NCI-H226 (cell line): ENCODE measurements at places on chromosomes 5 and 9.

DNA sequence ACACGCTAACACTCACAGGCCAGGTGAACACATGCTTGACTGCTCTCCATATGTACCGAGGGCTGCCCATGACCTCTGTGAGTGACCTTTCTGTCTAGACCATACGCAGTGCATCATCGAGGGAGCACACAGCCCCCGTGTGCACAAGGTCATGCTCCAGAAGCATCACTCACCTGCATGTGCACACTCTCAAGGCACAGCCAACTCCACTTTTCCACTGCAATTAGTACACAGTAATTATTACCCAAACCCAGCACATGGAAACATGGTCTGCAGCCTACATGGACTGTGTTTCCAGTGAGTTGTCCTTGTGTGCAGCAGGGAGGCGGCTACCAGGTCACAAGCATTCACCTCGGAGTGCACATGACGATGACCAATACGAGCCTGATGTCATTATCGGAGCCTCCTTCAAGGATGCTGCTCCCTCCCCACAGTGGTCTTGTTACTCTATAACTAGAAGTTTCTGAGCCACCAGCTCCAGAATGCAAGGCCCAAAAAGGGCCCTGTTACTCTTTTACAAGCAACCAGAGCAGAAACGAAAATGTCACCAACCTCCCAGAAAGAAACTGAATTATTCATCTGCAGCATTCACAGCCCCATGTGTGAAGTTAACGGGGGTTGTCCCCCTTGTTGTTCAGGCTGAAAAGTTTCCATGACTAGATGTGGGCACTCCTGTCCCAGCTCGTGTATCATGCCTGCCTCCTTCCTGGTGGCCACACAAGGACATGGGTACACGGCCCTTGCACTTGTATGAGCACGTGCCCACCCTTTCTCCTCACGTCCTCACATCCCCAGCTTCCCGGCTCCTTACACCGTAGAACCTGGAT, 31.2 kb downstream of the SEMA4D start:
- DNase-seq = no peak

DNA sequence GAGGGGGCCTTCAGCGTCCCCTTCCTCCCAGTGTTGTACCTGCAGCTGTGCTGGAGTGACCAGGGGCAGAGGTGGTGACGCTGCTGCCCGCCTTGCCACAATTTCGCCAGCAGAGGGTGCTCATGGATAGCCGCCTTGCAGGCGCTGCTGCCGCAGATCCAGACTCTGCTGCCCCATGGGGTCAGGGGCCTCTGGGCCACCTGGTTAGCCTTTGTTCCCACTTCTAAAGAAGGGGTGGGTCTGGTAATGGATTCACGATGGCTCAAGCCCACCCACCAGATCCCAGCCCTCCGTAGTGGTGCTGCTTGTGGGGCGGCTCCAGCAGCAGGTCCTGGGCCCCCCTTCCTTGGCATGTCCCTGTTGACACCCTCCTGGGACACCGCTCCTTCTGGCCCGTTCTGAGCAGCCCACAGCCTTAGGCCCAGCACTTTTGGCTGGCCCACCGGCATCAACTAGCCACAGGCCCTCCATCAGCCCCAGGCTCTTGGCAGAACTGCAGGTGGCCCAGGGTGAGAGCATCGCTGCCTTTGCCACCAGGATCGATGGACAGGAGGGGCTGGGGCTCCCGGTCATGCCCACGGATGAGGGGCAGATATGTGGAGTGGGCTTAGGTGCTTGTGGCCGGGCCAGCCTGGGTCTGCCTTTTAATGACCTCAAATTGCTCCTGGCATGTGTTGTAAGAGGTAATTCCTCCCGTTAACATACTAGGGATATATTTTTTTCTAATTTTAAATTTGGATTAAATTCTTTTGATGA, 57.2 kb downstream of the COL5A1 start:
- peak; percentile 15 for DNase-seq

- no peak for DNase-seq
Measured at GRCh38 chr5:37249815-37250164, 614 bp upstream of the CPLANE1 start.

- no peak for DNase-seq
Measured at GRCh38 chr5:116315531-116315930, 230.7 kb downstream of the COMMD10 start.

GRCh38 chr5:113083481-113083880, 106.9 kb downstream of the DCP2 start:
- no peak for DNase-seq

DNA sequence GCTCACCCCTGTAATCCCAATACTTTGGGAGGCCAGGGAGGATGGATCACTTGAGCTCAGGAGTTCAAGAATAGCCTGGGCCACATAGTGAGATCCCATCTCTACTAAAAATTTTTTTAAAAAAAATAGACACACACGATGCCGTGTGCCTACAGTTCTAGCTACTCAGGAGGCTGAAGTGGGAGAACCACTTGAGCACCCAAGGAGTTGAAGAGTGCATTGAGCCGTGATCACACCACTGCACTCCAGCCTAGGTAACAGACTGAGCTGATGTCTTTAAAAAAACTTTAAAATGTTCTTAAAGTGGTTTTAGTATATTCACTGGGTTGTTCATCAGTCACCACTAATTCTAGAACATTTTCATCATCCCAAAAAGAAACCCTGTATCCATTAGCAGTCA, 51.9 kb upstream of the RNF38 start:
- no peak for DNase-seq

GRCh38 chr9:89538871-89539270, 41.0 kb upstream of the SEMA4D start:
- DNase-seq = no peak

GRCh38 chr5:178349625-178350353, 117.2 kb upstream of the PHYKPL start:
- DNase-seq = no peak

DNA sequence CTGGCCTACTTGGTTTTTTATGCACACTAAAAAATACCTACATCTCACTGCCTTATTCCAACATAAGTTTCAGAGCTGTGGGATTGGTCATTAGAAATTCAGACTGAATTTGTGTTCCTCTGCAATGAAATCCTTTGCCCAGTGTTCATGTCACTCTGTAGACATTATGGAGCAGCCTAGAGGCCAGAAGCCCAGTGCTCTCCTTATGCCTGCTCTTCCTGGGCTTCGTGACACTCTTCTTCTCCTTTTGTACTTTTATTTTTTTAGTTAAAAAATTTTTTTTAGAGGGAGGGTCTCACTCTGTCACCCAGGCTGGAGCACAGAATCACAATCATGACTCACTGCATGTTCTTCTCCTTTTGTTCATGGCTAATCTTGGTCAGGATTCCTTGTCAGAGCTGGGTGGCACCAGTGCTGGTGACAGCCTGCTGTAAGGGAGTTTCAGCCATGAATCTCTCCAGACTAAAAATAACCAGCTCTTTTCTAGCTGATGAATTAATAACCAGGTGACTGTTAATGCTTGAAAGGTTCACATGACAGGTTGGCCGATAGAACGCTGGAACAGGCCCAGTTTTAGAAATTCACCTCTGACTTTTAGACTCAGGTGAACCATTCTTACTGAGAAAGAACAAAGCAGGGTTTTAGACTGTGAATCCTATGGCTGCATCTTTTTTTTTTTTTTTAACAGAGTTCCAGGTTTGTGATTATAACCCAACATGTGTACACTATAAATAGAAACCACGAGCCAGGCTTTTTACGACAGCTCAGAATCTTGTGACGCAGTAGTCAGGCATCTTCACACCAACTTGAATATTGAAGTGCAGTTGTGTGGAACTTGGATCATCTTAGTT, 34.1 kb upstream of the C5orf47 start:
- DNase-seq = no peak

- no peak for DNase-seq
Measured at GRCh38 chr5:103435136-103435889, 127.3 kb downstream of the NUDT12 start.

DNA sequence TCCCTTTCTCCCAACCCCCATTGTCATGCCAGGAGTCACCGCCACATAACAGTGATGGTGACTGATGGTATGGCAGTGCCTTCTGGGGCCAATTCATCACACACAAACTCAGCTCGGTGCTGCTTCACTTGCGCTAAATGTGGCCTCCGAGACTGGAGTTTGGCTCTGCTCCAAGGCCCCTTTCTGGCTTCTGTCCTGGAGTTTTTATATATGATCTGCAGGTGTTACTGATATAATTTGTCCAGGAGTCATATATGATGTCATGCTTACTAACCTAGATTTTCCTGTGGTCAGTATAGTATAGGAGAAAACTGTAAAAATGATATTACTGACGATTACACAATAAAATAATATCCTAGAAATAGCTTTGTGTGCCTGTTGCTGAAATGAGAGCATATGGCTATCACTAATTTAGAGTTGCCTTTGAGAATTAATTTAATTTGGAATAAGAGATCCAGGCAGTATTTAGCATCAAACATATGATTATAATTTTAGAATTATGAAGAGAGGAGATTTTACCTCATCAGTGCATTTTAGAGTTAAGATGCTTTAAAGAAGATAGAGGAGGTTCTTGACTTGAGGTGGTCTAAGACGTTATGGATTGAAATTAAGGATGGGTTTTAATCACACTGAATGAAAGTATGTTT, 334.1 kb upstream of the CD180 start:
- no peak for DNase-seq

DNA sequence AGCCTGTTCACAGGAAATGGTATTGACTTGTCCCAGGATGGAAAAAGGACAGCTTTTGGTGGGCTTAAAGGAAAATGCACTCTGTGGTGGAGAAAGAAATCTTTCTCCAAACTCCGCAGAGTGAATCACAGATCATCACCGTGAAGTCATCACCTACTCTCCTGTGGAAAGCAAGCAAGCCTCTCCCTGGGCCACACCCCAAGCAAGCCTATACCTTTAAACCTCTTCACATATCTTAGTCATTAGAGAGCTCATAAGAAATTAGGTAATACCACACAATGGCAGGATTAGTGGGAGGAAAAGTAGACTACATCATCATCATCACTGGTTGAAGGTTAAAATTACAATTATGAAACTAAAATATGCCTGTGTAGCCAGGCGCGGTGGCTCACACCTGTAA, 23.2 kb downstream of the TLE1 start:
- DNase-seq = peak; percentile 31

GRCh38 chr5:100518377-100518776, 16.8 kb upstream of the FAM174A start:
- no peak for DNase-seq

GRCh38 chr9:8660383-8660782, 860.8 kb upstream of the DMAC1 start:
- DNase-seq = peak; percentile 40

- no peak for DNase-seq
Measured at GRCh38 chr5:177519463-177520235, 2.9 kb upstream of the DDX41 start.

DNA sequence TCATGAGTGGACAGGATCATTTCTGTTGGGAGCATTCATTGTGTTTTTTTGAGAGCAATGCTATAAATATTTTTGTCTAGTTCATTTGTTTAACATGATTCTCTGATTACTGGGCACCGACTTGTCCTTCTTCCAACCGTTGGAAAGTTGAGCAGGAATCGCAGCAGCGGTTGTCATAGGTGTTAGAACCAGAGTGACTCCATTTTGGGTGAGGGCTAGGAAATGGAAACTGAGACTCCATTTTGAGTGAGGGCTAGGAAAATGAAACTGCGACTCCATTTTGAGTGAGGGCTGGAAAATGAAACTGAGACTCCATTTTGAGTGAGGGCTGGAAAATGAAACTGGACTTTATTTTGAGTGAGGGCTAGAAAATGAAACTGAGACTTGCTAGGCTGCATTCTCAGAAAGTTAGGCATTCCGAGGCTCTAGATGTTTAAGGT, 100.6 kb downstream of the ICE1 start:
- peak; percentile 27 for DNase-seq

GRCh38 chr9:7045361-7045760, 287.6 kb downstream of the KDM4C start:
- no peak for DNase-seq

DNA sequence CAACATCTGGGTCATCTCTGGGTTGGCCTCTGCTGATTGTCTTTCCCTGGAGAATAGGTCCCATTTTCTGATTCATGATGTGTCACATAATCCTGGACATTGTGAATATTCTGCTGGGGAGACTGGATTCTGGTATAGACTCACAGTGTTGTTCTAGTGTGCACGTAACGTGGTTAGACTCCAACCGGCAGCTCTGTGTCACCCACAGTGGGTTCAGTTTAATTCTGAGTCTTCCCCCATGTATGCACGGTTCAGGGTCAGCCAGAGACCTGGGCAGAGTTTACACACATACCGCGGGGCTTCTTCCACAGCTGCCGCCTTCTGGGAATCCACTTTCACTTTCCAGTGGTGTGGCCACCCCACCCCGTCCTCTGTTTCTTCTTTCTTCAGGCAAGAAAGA, 38.0 kb upstream of the LRRC14B start:
- no peak for DNase-seq

GRCh38 chr9:16184964-16185646, 632.3 kb downstream of the CCDC171 start:
- no peak for DNase-seq

DNA sequence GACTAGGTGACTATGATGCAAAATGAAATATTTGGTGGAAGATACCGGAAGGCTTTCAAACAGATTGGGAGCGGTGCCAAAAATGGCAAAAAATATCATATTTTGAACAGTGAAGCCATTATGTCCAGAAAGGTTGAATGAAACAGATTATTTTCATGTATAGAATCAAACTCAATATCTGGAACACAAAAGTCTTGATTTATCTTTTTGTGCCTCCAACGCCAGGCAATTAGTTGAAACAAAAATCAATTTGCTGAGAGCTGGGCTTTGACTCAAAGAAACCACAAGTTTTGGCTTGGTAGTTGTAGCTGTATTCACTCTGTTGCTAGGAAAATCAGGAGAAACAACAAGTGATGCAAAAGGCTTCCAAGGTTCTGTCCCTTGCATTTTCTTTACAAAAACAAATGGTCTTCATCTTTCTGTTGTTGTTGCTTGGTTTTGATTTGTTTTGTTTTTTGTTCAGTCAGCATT, 421.7 kb upstream of the TYRP1 start:
- DNase-seq = no peak

GRCh38 chr5:54013556-54014194, 296.7 kb downstream of the ARL15 start:
- DNase-seq = peak; percentile 68

DNA sequence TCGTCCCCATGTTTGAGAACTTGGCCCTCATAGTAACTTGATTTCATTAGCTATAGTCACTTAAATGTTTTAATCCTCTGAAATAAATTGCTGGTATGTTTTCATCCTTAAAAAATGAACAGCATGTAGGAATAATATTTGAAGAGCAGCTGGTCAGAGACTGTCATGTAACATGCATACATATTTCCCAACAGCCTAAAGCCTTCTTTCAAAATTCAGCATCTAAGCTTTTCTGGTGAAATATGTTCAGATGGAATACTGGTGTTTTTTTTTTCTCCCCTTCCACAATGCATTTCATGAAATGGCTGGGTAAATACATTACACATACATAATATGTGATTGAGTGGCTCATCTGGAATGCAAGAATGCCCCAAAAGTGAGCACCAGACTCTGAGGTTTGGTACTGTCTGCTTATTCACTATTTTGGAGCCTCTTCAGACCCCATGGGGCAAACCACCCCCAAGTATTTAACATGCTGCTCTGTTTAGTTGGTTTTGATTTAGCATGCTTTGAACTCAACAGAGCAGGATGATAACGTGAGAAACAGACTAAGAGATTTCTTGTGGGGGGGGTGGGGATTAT, 94.0 kb downstream of the SMARCA2 start:
- no peak for DNase-seq
